ENCODE measurements at places on chromosomes 6 and 20. TPM values are rescaled to one million over a fixed set of nuclear protein-coding genes. Genes with fewer than 3 reads are reported as not detected.

GRCh38 chr6:43455531-43456428 is at the start of gene DLK2:
DLK2 (minus strand) TSS chr6:43455548; CDS start chr6:43454825, 723 bp downstream.
- peak; percentile 27 for DNase-seq

DNA sequence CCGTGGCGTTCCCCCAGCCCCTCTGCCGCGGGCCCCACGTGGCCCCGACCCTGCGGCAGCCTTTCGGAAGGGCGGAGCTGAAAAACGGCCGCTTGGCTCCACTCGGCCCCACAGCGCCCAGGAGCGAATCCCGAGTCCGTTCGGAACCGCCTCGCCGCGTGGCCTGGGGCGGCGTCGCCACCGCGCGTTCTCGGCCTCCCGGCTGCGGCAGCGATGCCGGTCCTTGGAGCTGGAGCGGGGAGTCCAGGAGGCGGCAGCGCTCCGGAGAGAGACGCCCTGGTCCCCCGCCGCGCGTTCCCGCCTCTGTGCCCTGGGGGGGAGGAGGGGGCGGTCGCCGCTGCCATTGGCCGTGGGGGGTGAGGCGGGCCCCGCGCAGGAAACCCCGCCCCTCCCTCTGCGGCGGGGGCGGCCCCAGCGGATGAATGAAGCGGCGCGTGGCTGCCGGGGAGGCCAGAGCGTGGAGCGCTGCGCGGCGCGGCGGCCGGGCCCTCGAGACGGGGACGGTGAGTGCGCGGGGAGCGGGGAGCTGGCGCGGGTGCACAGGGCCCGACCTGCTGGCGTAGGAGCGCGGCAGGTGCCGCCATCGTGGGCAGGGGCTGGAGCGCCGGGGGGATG is at the start of gene SLCO4A1:
Gene SLCO4A1, plus strand, starts transcription at position 453 of the 615 bp plus-strand sequence. CDS start 13,952 bp downstream, outside the sequence.
- DNase-seq, result peak; percentile 91

DNA sequence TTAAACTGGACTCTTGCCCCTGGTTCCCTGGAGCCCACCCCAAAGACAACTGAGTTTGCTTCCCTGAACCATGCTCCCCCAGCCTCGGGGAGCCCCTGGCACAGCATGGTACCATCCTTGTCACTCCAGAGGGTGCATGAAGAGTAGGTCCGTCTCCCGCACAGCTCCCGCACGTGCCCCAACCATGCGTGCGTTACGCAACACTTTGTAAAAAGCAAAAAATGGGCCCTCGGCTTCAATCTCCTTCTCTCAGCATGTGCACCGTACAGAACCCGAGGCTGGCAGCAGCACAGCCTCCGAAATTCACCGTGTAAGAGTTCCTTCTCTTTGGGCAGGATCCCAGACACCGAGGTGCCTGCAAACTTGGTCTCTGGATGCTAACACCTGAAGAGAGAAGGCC is 5.6 kb downstream of the PMEPA1 start:
- no peak for DNase-seq

DNA sequence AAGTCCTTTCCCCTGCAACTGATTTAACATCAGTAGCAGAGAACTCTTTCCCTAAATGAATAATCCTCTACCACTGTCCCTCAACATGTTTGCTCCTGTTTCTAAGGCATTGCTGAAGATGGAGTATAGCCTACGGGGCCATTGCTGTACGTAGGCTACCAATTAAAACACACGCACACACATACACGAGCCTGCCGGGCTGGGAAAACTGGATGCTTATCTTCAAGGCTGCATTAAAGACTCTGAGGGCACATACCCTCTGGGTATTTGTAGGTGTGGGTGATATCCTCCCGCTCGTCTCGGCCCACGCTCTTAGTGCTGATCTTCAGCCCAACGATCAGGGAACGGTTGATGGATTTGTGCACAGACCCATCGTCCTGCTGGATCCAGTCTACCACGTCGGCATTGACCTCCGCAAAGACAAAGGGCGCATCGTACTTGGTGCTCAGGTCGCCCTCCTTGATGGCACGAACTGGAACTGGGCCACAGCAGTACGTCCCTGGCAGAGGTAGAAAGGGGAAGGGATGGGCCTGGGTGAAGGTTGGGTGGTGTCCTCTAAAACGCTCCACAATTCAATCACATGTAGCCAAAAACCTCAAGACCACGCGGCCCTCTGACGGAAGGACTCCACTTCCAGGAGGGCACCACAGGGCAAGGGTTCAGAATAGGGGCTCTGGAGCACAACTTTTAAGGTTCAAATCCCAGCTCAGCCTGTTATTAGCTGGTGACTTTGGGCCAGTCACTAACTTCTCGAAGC is 25.7 kb downstream of the TGM2 start:
- no peak for DNase-seq

- DNase-seq, result peak; percentile 60
Observed at GRCh38 chr20:50575865-50576720, 65.9 kb downstream of the PTPN1 start.

- no peak for DNase-seq
Observed at GRCh38 chr20:38880952-38881735, 45.1 kb upstream of the FAM83D start.

DNA sequence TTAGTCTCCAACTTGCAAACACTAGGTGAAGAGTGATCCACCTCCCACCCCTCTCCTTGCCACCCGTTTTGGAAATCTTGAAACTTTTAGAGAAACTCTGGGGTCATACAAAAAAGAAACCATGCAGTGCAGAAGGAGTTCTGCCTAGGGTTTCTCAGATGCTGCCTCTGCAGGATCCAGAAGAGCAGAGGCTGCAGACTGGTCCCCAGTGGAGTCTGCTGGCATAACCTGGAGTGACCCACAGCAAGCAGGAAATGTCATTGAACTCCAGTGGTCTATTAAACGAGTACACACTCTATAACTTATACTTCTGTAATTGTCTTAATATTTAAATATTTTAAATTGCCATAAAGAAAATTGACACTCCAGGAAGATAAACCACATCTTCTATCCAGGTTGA is 280.7 kb upstream of the NT5E start:
- no peak for DNase-seq

GRCh38 chr6:163897030-163897429 is 482.5 kb downstream of the QKI start:
- no peak for DNase-seq

DNA sequence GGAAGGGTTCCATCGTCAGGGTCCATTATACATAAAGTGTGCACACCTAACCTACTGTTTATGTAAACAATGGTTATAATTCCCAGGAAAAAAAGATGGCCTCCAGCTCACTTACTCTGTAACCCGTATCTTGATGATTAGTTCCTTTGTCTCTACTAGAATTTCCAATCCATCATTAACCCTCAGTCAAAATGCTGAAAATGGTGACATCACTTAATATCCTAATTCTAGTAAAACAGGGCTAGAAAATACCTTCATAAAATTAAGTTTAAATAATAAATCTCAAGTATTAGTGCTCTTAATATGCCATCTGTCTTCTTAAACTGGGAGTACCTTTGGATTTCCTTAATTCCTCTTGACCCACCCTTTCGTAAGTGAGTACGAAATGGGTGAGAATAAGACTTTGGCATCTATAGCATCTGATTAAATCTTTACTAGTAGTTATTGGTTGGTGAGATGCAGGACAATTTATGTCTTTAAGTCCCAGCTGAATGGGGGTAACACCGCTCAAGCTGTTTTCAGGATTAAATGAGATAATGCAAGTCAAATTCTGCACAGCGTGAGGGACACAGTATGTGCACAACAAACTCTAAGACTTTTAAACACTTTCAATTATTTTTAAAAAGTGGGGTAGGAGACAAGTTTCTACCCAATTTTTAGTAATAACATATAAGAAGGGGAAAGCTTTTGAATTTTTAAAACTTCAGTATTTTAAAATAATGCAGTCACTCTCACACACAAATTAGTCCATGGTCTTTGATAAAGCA is 1.6 kb downstream of the HMGN3 start:
- no peak for DNase-seq

DNA sequence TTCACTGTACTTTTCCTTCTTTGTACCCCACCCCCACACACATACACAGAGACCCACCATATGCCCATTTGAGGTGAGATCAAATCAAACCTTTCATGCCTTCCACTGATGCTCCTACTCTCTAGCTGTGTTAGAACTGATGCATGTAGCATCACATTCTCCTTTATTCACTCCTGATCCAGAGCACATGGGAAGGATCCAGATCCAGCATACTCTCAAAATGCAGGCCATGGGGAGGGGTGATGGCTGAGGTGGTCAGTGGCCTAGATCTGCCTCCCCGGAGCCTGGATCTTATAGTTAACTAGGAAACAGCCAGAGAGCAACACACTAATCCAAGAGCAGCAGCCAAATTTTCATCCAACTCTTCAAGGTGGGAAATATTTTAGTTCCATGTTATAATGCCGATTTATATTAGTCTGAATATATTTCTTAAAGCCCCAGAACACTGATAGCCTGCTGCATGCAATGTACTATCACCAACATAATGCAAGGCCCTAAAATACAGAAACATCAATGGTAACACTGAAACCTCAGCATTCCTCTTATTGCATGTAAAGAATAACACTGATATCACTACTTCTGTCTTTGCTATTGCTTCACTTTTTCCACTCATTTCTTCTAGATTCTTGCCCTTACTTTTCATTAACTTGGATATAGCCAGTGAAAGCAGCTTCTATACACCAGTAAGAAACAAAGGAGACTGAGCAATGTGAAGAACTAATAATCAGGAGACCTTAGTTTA is 126.8 kb upstream of the BEND6 start:
- no peak for DNase-seq

DNA sequence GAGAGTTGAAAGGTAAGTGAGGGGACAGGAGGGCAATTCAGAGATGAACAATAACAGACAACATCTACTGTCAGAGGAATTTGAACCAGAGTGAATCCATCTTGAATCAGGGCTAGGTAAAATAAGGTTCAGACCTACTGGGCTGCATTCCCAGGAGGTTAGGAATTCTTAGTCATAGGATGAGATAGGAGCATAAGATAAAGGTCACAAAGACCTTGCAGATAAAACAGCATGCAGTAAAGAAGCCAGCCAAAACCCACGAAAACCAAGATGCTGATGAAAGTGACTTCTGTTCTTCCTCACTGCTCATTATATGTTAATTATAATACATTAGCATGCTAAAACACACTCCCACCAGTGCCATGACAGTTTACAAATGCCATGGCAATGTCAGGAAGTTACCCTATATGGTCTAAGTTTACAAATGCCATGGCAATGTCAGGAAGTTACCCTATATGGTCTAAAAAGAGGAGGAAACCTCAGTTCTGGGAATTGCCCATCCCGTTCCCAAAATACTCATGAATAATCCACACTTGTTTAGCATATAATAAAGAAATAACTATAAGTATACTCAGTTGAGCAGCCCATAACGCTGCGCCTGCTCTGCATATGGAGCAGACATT is 248.5 kb downstream of the HAO1 start:
- DNase-seq, result no peak

FKBP1C gene
- 0.46 TPM for total RNA-seq

RAB32 gene
- 22.6 TPM for total RNA-seq

MCM9 gene
- total RNA-seq, result 18.1 TPM

FOXF2 gene
- not detected for total RNA-seq

BPIFB4 gene
- total RNA-seq, result not detected

SRSF12 gene
- not detected for total RNA-seq

LY6G5C gene
- total RNA-seq, result 2.6 TPM

SPDEF gene
- total RNA-seq, result 1.4 TPM

AGER gene
- total RNA-seq, result 20.4 TPM

NKAIN4 gene
- not detected for total RNA-seq

All from PC-9 (cell line).